Left ventricle myocardium superior (tissue), 1 donor: ENCODE measurements at places on chromosomes 5 and 9. TPM values are rescaled to one million over a fixed set of nuclear protein-coding genes. Genes with fewer than 3 reads are reported as not detected.

Gene NAIP
- 5.9 TPM for total RNA-seq

Gene ZNF658
- 8.9 TPM for total RNA-seq

Gene CDKN2AIPNL
- 46.0 TPM for total RNA-seq

Gene GALT
- total RNA-seq: 61.2 TPM

Gene GFI1B
- 0.25 TPM for total RNA-seq

Gene PFDN1
- 68.1 TPM for total RNA-seq

Gene SRD5A1
- 2.3 TPM for total RNA-seq

Gene SLC25A2
- total RNA-seq: not detected

Gene TNPO1
- total RNA-seq: 67.7 TPM

Gene LEAP2
- 0.89 TPM for total RNA-seq

Gene DOCK8
- total RNA-seq: 5.7 TPM

Gene WDR38
- total RNA-seq: not detected

Gene FOXD4L3
- total RNA-seq: not detected

Gene MEIKIN
- not detected for total RNA-seq

Gene SEMA4D
- total RNA-seq: 24.7 TPM

Gene FOXD1
- total RNA-seq: not detected

Gene MUSK
- total RNA-seq: 1.3 TPM

Gene POU5F2
- 0.30 TPM for total RNA-seq

Gene ANKRD20A1
- total RNA-seq: 1.3 TPM

Gene C9orf153
- total RNA-seq: 0.42 TPM

Gene LHX2
- not detected for total RNA-seq

Gene UBE2R2
- 48.0 TPM for total RNA-seq

Gene GDA
- 2.0 TPM for total RNA-seq

Gene TXNDC8
- not detected for total RNA-seq

Gene CDO1
- 5.4 TPM for total RNA-seq

Gene FGD3
- 3.2 TPM for total RNA-seq

Gene SLC1A3
- 105 TPM for total RNA-seq

Gene PCDHB2
- total RNA-seq: 2.2 TPM

Gene LPAR1
- 9.3 TPM for total RNA-seq

Gene TAF11L10
- not detected for total RNA-seq

Gene PCDHGC5
- 3.2 TPM for total RNA-seq

Gene APBA1
- total RNA-seq: 1.7 TPM

Gene OMD
- 4.4 TPM for total RNA-seq

Gene ADAMTS19
- total RNA-seq: 1.1 TPM

Gene QRFP
- not detected for total RNA-seq

Gene NAA35
- total RNA-seq: 18.2 TPM

Gene ZCCHC10
- 16.7 TPM for total RNA-seq

Gene ANKRD55
- total RNA-seq: not detected

Gene KCNV2
- not detected for total RNA-seq

Gene IRX1
- total RNA-seq: not detected

Gene ZNF483
- total RNA-seq: 4.9 TPM
